NCI-H2107 (cell line): ENCODE measurements at places on chromosomes 2 and 18.

GRCh38 chr2:238165288-238165921 is 6.6 kb downstream of the ERFE start:
- DNase-seq, result no peak

- DNase-seq, result no peak
Observed at GRCh38 chr18:44025421-44025820, 655.3 kb upstream of the SETBP1 start.

DNA sequence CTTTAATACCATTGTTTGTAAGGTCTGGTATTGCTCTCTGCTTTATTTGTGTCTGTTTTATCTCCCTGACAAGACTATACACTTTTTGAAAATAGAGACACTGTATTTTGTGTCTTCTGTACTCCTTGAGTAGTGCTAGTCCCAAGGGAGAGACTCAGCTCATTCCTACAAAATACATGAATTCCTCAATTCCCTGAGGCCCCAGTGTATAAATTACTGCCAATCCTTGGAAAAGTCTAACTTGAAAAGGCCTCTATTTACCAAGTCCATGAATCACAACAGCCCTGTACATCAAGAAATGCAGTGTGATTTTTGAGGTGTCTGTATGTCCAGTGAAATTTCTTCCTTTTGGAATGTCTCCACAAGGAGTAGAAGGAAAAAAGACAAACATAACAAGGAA is 34.9 kb upstream of the NEDD4L start:
- DNase-seq, result no peak

DNA sequence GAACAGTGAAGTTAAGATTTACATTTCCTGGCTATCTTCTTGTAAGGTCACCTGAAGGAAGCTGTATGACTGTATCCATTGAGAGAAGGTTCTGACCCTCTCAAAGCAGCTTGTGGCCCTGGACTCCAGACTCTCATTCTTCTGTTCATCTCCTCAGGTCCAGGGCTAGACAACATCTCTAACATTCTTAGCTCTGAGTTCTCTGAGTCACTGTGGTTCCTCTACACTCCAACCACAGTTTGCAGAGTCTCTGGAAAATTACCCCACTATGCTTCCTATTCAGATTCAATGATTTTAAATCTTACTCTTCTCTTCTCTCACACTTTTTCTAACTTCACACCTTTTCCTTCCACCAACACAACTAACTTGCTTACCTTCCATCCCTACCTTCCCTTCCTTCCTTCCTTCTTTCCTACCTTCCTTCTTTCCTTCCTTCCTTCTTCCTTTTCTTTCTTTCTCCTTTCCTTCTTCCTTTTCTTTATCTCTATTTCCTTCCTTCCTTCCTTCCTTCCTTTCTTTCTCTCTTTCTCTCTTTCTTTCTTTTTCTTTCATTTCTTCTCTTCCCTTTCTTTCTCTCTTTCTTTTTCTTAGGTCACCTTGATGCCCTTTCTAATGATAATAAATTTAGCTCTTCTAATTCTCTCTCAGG is 824.3 kb upstream of the ZEB2 start:
- DNase-seq, result no peak

- DNase-seq, result no peak
Observed at GRCh38 chr2:80244905-80245584, 59.5 kb downstream of the LRRTM1 start.

GRCh38 chr2:29423061-29423666 is 307.9 kb downstream of the CLIP4 start:
- DNase-seq, result no peak

DNA sequence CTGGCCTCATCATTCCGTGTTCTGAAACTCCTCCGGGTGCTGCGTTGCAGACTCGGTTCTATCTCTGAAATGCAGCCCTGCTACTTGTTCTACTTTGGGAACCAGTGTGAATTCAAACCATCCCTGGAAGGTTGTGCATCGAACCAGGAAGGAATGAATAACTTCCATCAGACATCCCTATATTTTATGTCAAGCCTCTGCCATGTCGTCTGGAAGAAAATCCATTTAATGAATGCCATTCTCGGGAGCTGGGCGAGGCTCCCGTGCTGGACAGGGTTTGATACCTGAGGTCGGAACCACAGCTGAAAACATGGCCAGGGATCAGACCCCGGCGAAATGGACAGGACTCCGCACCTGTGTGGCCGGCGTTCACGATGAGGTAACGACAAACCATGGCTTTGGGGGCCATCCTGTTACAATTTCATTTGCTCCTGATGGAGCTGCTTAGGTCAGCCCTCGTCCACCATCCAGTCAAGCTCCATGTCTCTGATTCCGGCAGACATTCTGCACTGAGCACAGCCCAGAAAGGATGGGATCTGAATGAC is 821.6 kb downstream of the GALR1 start:
- no peak for DNase-seq

GRCh38 chr2:218582076-218582475 is 13.4 kb downstream of the CNOT9 start:
- no peak for DNase-seq

GRCh38 chr2:26612522-26613240 is 28.5 kb downstream of the CIB4 start:
- no peak for DNase-seq

DNA sequence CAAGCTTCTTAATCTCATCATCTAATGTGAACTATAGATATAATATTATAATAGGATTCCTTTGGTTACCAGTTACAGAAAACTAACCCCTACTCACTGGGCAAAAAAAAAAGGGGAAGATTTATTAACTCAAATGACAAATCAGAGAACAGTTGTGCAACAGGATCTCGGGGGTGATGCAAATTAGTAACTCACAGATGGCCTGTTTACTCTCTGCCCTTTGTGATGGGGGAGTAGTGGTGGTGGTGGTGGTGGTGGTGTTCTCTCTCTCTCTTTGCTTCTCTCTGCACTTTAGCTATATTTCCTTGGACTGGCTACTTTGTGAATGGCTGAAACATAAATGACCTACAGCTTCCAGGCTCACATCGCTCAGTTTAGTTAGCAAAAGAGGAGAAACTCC is 59.0 kb downstream of the TMEM247 start:
- DNase-seq, result no peak

DNA sequence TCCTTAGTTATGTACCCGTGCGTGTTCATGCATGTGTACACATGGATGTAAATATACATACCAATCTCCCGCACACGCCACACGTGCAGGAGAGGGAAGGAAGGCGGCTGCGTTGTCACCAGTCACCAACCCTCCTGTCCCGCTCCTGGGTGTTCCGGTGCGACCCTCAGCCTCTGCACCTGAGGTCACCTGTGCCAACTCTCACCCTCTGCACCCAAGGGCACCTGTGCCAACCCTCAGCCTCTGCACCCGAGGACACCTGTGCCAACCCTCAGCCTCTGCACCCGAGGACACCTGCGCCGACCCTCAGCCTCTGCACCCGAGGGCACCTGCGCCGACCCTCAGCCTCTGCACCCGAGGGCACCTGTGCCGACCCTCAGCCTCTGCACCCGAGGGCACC is 192.8 kb upstream of the SALL3 start:
- no peak for DNase-seq

- no peak for DNase-seq
Observed at GRCh38 chr2:46197672-46198071, 99.5 kb upstream of the EPAS1 start.

GRCh38 chr2:86566158-86566820 is 3.0 kb upstream of the CHMP3 start:
- DNase-seq, result no peak

- no peak for DNase-seq
Observed at GRCh38 chr2:213455316-213456008, 171.2 kb downstream of the SPAG16 start.

DNA sequence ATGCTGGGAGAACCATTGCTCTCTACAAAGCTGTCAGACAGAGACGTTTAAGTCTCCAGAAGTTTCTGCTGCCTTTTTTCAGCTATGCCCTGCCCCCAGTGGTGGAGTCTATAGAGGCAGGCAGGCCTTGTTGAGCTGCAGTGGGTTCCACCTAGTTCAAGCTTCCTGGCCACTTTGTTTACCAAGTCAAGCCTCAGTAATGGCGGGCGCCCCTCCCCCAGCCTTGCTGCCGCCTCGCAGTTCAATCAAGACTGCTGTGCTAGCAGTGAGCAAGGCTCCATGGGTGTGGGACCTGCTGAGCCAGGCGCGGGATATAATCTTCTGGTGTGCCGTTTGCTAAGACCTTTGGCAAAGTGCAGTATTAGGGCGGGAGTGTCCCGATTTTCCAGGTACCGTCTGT is 52.7 kb upstream of the SCYGR2 start:
- no peak for DNase-seq

- no peak for DNase-seq
Observed at GRCh38 chr2:177606636-177607035, 214.1 kb downstream of the AGPS start.

GRCh38 chr2:213500881-213501280 is 216.6 kb downstream of the SPAG16 start:
- no peak for DNase-seq

- DNase-seq, result no peak
Observed at GRCh38 chr2:99422599-99422998, 67.2 kb downstream of the REV1 start.

- no peak for DNase-seq
Observed at GRCh38 chr18:8288472-8289195, 320.6 kb upstream of the RAB12 start.

GRCh38 chr2:151239624-151240023 is 22.0 kb downstream of the RBM43 start:
- DNase-seq, result no peak

DNA sequence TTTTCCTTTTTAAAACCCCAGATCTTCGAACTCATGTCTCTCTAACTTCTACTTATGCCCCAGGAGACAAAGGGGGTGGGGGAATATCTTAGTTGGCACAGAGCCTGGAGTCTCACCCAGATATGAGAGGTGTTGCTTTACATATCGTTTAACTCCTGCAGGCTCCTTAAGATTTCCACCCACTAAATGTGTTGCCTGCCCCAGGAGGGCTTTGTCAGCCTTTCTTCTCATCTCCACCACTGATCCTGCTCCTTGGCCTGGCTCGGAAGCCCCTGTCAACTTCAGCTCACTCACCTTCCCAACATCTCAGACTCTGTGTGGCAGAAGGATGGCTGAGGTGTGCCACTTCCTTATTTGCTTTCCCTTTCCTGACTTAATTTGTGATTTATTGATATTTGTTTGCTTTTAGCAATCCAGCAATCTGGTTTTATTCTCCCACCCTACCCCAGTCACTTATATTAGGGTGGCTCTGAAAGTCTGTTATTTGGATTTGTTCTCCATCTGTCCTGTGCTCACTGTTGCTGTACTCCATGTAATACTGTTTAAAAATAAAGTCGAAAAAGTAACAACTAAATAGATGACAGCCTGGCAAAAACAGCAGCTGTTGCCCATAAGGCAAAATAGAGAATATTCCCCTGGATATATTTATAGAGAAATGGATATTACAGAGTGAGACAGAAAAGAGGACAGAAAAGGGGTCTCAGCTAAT is 200.6 kb downstream of the ZBTB7C start:
- DNase-seq, result no peak

GRCh38 chr2:234032279-234032856 is 18.1 kb upstream of the SPP2 start:
- no peak for DNase-seq

DNA sequence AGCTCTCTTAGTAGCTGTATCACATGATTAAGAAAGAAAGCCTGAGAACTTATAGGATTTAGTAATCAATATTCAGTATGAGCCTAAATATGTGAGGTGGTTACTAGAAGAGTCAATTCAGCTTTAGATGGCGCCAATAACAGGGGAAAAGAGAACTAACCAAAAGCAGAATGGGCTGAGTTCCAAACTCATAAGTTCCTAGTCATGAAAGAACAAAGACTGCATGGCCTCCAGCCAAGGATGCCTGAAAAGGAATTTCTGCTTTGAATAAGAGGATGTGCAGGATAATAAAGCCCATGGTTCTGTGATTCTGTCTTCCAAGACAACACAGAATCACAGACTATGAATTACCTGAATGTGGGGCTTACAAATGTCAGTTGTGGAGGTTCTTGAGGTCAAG is 196.5 kb downstream of the SATB2 start:
- no peak for DNase-seq

DNA sequence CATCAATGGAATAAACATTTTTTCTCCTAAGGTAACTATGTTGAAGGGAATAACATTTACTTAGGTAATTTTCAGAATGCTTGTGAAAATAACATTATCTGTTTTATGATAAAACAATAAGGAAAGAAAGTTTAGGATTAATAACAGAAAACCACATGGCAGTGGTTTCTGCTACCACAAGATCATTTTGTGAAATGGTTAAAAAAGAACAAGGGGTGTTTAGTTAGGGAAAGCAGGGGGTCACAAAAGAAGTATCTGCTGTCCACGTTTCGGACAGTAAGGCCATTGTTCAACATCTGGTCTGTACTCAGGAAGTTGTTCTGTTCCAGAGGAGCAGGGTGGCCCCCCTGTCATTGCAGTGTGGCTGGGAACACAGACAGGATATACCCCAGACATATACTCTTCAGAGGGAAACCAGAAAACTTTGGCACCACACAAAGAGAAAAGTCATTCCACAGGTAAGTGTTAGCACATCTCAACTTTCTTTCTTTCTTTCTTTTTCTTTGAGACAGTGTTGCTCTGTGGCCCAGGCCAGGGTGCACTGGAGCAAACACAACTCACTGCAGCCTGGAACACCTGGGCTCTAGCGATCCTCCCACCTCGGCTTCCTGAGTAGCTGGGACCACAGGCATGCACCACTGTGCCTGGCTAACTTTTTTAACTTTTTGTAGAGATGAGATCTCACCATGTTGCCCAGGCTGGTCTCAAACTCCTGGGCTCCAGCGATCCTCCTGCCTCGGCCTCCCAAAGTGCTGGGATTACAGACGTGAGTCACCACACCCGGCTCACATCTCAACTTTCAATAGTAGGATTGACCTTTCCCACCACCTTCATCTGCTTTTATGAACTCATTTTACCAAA is 14.8 kb upstream of the ARL5A start:
- no peak for DNase-seq

GRCh38 chr2:31371691-31372090 is 42.9 kb downstream of the XDH start:
- DNase-seq, result no peak

DNA sequence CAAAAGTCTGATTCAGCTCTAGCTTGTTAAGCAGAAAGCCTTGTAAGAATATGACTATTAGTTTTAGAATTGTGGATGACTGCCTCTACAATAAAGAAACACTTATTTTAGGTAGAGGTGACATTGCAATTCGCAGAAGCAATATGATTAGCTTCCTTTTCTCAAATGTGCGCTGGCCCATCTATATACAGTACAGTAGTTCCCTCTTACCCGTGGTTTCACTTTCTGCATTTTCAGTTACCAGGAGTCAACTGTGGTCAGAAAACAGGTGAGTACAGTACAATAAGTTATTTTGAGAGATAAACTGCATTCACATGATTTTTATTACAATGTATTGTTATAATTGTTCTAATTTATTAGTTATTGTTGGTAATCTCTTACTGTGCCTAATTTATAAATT is 405.1 kb downstream of the GPD2 start:
- no peak for DNase-seq
